ENCODE measurements at places on chromosomes 11 and 22.
A peak's percentile ranks its signal among the peaks of the same experiment; 100 is the strongest.

DNA sequence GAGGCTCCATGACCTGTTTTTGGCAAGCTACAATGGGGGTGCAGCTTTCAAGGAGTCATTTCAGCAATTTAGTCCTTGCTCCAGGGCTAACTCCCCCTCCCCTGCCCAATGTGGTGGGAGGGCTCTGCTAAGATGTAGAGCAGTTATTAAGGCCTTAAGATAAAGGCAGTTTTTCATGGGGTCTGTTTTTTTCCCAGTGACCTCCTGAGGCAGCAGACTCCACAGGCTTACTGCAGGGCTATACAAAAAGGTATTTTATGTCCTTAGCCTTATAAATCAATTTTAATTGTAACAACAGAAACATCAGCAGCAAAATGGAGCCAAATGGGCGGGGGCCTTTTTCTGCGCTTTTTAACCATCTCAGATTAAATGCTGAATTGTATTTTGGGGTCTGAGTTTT lies 192.3 kb downstream of the KIRREL3 start:
- no peak for DNase-seq

DNA sequence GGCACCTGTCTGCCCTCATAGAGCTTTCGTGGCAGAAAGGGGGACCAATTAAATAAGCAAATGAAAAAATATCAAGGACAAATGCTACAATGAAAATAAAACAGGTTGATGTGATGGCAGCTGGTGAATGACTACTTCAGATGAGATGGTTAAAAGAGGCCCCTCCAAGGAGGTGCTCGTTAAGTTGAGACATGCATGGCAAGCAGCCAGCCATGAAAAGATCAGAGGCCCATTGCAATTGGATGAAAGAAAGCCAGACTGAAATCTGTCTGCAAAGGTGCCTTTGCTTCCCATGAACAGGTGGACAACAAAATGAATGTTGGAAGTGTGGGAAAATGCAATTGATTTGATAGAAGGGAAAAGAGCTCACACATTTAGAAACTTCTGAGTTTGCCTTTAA lies 848 bp upstream of the TRPC6 start:
- DNase-seq, result no peak

- DNase-seq, result no peak
Measured at GRCh38 chr11:45154276-45154675, 7.8 kb downstream of the PRDM11 start.

DNA sequence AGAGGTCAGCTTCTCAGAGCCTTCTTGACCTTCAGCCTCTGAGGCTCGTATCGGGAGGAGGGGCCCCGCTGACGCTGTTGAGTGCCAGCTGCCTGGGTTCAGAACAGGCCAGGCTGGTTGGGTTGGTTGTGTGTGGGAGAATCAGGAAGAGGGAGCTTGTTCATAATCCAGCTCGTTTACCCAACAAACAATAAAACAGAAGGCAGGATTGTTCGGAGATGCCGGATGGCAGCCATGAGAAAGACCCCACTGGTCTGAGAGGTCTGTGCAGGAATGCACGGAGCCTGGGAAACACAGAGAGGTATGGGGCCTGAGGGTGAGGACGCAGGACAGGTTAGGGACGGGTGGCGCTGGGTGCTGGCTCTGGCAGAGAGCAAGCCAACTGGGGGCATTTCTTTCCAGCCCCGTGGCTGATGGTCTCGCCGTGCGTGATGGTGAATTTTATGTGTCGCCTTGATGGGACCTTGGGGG lies 31.6 kb upstream of the SHANK2 start:
- DNase-seq, result no peak

- DNase-seq, result peak; percentile 25
Measured at GRCh38 chr11:113670149-113670830, 35.8 kb downstream of the TMPRSS5 start.

DNA sequence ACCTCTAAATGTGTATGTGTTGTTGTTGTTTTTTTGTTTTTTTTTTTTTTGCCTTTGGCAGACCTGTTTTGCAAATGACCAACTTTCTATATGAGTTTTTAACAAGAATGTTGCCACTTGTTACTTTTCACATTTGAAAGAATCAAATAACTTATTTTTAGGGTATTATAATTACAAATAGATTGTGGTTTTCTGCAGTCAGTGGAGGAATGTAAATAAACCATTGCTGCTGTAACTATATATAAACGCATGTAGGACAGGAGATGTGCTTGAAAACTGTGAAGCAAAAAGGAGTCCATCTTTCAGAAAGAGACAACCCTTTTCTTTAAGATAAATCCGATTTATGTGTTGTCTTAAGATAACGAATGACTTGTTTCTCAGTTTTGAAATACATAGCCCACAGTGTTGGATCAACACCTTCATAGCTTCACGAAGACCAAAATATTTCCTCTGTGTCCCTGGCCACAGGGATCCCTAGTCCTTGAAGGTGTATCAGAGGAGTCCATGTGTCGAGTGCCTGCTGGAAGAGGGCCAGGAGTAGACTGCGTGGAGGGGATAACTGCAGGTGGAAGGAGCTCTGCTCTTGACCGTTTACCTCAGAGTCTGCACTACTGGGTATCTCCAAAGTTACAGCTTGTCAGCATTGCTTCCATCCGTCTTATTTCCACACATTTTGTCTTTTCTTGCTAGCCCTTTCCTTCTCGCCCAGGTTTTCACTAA lies 24.7 kb downstream of the TNRC6B start:
- no peak for DNase-seq

GRCh38 chr11:90606721-90607120 lies 383.9 kb upstream of the CHORDC1 start:
- DNase-seq, result no peak

DNA sequence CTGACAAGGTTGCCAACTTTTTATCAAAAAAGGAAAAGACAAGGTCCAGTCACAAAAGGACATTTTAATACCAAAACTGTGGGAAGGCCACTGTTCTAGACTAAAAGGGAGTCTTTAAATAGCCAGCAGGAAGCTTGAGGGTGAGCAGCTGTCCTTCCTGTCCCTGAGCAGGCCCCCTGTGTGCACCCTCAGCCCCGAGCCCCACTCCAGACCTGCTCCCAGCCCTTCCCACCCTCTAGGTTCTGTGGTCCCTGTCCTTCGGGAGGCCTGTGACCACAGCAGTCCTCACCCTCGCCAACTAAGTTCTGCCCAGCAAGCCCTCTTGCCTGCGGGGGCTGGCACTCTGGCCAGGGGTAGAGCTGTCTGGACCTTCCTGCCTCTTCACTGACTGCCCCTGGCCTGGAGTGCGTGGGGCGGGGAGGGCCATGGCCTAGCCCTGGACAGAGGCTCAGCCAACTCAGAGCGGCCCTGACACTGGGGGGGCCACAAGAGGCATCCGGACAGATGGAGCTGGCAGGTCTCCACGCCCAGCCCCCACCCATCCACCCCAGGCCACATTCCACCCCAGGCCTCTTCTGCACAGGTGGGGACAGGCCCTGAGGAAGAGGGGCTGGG lies 1.6 kb upstream of the PLXNB2 start:
- DNase-seq, result no peak

GRCh38 chr22:27839057-27839660 lies 37.6 kb upstream of the MN1 start:
- no peak for DNase-seq

DNA sequence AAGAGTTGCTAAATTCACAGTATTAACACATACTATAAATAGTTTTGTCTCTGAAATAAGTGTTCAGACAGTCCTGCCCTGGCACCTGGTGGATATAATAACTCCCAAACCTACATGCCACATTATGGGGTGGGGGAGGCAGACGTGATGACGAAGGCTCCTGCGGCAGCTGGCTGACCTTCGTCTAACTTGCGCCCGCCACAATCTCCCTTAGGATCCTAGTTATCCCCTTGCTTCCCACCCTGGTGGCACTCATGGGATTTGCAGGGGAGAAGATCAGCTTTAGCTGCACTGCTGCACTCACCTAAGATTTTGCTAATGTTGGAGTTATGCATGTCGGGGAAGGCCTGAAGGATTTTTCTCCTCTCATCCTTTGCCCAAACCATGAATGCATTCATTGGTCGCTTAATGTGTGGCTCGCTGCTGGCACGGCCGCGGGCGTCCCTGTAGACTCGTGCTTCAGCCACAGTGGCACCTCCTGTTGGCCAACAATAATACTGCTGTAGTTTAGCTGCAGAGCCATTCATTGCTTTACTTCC lies 367.6 kb downstream of the SOX6 start:
- no peak for DNase-seq

DNA sequence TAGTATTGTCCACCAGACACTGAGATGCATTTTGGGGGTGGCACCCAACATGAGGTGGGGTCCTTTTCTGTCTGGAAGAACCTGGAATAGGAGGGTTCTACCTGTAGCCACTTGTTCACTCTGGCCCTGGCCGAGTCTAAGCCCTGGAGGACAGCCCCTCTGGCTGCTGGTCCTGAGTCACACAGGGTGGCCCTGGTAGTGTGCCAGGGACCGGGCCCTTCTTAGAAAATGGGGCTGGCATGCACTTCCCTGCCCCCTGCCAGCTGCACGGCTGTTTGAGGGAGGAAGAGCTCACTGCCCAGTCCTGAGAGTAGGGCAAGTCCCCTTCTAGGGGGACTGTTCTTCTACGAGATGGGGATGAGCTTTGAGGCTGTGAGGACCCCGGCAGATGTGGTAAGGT lies 2.2 kb downstream of the PLCB3 start:
- no peak for DNase-seq

- DNase-seq, result no peak
Measured at GRCh38 chr11:69361466-69361865, 67.5 kb downstream of the MYEOV start.

- no peak for DNase-seq
Measured at GRCh38 chr11:130094614-130095013, 24.9 kb downstream of the APLP2 start.

- no peak for DNase-seq
Measured at GRCh38 chr22:43015677-43016042, 711 bp upstream of the PACSIN2 start.

- DNase-seq, result no peak
Measured at GRCh38 chr22:25698461-25698860, 43.5 kb upstream of the MYO18B start.

DNA sequence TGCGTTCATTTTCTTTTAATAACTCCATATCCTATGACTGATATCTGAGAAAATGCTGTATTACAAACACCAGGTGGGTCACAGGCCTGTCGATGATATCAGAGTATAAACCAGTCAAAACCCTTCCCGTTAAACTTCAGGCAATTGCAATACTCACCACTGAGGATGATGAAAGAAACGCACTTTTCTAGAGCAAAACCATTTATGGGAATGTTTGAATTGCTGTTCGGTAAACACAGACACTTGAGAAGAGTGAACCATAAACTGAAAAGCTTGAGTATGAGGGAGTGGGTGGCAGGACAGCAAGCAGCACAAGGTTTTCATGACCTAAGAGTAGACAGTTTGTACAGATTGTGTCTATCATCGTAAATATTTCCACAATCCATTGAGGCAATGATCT lies 139.8 kb upstream of the CEP126 start:
- no peak for DNase-seq

- peak; percentile 14 for DNase-seq
Measured at GRCh38 chr11:80307676-80308075, 866.8 kb upstream of the TENM4 start.

GRCh38 chr11:94790661-94791180 lies 22.6 kb downstream of the AMOTL1 start:
- peak; percentile 58 for DNase-seq

- no peak for DNase-seq
Measured at GRCh38 chr11:64136765-64137441, 29.0 kb downstream of the MACROD1 start.

GRCh38 chr22:43753688-43754087 lies 58.4 kb downstream of the EFCAB6 start:
- no peak for DNase-seq

DNA sequence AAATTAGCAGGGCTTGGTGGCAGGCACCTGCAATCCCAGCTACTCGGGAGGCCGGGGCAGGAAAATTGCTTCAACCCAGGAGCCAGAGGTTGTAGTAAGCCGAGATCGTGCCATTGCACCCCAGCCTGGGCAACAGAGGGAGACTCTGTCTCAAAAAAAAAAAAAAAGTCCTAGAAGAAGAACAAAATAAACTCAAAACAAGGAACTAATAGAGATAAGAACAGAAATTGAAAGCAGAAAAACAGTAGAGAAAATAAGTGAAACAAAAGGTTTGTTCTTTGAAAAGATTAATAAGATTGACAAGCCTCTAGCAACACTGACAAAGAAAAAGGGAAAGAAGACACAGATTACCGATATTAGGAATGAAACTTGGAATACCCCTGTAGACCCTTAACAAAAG lies 45.1 kb upstream of the CBX7 start:
- DNase-seq, result no peak

- no peak for DNase-seq
Measured at GRCh38 chr11:59814021-59814420, 3.4 kb upstream of the MRPL16 start.

DNA sequence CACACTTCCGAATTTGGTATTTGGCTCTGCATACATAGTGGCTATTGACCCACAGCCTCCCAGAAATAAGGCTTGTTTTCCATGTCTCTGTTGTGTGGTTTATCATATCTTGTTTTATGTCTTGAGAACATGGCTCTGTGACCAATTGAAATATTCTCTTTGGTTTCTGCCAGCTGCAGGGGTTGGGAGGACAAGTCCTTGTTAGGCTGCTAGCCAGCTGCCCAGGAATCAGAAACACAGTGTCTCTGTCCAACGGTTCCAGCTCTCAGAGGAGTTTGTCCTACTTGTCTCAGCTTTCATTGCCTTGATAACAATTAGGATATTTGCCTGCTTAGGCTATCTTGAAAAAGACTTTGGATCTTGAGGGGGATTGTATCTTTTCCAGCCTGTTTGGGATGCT lies 6.0 kb upstream of the SLC7A4 start:
- DNase-seq, result no peak

GRCh38 chr11:125263268-125263790 lies 98.8 kb downstream of the PKNOX2 start:
- peak; percentile 53 for DNase-seq

DNA sequence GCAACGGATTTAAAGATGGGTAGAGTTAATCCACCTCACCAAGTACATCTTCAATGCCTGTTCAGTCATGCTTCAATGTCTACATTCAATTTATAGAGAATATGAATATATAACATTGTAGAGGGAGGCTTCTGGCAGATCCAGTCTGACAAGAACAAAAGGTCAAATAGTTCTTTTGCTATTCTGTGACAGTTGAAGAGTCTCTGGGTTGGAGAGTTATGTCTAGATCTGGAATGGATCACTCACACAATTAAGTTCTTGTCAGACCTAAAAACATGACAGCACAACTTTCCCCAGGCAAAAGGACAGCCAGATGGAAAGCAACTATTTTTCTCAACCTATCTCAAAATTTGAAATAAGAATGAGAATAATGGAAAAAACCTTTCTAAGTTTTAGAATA lies 15.3 kb upstream of the GAB2 start:
- DNase-seq, result no peak

GRCh38 chr11:75516886-75517285 lies 8.9 kb downstream of the GDPD5 start:
- DNase-seq, result no peak

DNA sequence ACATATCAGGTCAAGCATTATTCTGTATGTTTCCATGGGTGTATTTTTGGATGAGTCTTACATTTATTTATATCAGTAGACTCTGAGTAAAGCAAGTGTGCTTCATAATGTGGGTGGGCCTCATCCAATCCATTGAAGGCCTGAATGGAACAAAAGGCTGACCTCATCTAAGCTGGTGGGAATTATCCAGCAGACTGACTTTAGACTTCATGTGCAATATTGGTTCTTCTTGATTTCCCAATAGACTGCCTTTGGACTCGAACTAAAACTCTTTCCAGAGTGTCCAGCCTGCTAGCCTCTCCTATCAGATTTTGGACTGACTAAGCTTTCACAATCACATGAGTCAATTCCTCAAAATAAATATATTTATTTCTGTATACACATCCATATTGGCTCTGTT lies 116.2 kb downstream of the KIF18A start:
- DNase-seq, result no peak

GRCh38 chr11:61071913-61072312 lies 30.4 kb upstream of the CD5 start:
- DNase-seq, result no peak

GRCh38 chr22:46686221-46687047 lies 51.6 kb downstream of the CERK start:
- no peak for DNase-seq

Measured in kidney glomerular epithelial cell (primary cell).